Suprapubic skin (tissue), 4 donors: ENCODE measurements at places on chromosomes 1 and 21.

GRCh38 chr1:9101510-9102146, 27.3 kb downstream of the GPR157 start:
- no peak for DNase-seq

- DNase-seq: no peak
These were observed 9.7 kb downstream of the SFT2D2 start for GRCh38 chr1:168235548-168235885.

DNA sequence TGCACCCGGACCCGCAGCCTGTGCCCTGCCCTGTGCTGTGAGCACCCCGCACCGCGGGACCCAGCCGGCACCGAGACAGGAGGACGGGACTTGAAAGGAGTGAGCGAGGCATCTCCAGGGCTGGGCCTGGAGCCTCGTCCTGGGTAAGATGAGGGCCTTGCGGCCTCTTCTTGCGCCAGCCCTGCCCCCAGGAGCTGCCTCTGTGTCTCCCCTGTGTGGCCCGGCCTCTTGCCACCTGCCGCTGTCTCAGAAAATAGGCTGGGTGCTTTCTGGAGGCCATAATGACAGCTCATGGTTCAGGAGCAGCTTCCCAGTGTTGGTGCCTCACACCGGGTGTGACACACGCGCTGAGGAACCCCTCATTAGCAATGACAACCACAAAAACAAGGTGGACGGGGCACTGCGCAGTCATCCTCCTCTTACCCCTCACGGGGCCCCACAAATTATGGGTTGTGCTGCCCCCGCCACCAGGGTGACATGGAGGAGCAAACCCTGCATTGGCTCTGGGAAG, 161.5 kb upstream of the C1orf174 start:
- DNase-seq: no peak

DNA sequence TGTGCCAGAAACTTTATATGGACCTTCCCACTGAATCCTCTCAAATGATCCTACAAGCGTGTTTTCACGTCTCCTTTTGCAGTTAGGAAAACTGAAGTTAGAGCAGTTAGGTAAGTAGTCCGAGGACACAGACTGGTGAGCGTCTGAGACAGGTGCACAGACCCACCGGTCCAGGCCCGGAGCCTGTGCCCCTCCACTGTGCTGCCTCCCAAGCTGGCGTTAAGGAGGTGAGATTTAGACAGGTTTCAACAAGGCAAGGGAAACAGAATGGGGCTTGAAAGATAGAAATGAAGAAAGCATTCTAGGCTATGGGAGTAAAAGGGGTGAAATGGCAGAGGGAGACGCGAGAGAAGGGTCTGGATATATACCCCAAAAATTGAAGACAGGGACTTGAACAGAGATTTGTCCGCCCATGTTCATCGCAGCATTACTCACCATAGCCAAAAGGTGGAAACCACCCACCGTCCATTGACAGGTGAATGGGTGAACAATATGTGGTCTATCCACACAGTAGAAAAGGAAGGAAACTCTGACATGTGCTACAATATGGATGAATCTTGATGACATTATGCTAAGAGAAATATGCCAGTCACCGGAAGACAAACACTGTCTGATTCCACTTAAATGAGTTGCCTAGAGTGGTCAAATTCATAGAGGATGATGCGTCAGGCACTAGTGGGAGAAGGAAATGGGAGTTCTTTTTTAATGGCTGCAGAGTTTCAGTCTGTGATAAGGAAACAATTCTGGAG, 15.7 kb upstream of the PKP1 start:
- DNase-seq: no peak
